T follicular helper cell (primary cell): ENCODE measurements at places on chromosomes 2 and 18.

DNA sequence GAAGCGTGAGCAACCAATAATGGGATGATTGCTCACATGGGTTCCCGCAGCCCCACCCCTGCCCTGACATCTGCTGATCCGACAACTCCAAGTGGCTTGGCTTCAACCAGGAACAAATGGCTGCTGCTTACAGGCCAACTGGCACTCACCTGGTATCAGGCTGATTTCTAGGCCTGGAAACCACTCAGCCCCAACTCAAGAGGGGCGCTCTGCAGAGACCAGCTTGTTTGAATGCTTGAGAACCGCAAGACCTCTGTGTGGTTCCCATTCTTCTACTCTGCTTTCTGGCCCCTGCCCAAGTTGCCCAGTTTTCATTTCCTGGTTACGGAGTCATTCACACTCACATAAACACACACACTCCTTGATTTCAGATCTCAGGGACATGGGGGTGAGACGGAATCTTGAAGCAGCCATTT, 52.0 kb downstream of the TNP1 start:
- no peak for DNase-seq

GRCh38 chr2:142841788-142842187, 35.7 kb upstream of the KYNU start:
- no peak for DNase-seq

DNA sequence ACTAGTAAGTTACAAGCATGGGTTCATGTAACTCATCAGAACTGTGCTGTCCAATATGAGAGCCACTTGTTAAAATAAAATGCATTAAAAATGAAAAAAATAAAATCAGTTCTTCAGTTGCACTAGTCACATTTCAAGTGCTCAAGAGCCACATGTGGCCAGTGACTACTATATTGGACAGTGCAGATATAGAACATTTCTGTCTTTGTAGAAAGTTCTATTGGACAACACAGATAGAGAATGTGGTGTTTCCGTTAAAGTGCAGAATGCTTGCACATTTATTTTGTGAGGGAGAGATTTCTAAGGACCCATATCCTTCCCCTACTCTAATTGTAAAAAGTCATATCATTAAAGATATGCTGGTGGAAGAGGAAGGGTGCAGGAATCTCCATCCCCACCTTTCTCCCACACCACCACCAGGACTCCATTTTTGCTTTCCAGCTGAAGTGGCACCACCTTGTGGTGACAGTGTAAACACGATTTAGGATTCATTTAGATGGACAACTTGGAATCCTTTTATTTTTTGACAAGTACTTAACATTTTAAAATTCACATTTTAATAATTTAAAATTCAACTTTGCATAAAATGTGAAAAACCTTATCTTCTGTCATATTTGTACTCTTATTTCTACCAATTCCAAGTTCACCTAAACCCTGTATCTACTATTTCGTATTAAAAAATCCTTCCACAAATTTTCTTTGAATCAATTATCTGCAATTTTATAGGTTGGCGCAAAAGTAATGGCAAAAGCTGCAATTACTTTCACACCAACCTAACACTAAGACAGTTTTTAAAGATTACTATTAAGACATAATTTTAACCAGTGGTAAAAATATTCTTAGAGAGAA, 9.4 kb upstream of the CD302 start:
- DNase-seq: no peak

- no peak for DNase-seq
These were observed 563.9 kb downstream of the TMX3 start for GRCh38 chr18:68150961-68151360.

GRCh38 chr2:55837073-55837472, 86.5 kb downstream of the EFEMP1 start:
- DNase-seq: no peak

- no peak for DNase-seq
These were observed 435 bp downstream of the ADCY3 start for GRCh38 chr2:24919506-24920097.

DNA sequence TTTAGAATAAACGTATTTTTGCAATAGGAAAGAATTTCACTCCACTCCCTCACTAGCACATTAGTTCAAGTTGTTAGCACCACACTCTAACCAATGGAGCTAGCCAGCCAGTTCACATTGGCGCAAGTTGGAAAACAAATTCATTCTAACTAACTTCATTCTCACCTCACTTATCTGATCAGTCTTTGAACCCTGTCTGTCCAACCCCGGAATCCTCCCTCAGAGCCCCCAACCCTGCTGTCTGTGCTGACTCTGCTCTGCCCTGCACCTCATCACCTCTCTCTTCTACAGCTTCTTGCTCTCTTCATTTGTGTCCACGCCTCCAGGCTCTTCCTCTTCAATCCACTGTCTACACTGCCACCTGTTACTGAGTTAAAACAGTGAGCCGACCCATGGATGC, 356.5 kb downstream of the IRS1 start:
- no peak for DNase-seq

DNA sequence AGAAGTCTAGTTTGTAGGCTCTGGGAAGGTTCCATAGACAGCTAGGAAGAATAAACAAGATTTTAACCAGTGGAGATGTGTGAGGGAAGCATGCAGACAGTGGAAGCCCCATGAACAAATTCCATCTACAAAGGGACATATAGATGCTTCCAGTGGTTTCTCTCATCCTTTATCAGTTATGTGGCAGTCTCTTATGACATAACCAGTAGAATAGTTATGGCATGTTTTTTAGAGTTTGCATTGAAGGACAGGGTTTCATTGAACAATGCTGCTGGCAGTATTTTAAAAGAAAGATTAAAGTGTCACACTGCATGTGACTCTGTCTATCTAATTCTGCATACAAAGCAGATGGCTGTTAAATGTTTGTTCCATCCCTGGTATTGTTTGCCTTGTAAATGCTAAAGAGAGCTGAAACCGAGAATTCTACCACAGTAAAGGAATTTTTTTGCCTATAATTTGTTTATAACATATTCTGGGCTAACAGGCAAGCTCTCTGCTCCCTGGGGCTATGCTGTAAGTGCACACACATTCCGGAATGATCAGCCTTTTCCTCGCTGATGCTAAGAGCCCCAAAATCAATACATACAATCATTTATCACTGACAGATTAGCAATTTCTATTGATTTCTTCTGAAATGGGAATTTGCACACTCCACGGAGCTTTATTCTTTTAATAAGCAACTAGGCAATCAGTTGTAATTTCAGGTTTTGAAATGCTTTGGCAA, 76.8 kb upstream of the PELI1 start:
- DNase-seq: no peak

DNA sequence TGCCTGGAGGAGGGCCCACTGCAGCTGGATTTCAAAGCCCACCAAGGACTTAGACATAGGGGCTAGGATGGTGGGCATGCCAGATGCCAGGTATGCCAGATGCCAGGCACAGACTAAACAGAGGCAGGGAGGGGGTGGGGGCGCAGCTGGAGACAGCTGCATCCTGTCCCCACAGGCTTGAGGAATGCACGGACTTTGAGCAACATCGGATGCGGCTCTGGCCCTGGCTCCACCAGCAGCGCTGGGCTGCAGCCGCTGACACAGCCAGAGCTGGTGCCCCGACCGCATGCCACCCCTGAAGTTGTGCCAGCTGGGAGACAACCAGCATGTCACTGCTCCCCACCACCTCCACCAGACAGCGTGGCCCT, 39.5 kb downstream of the AQP12A start:
- DNase-seq: no peak

- no peak for DNase-seq
These were observed 335.3 kb upstream of the SMIM21 start for GRCh38 chr18:75762758-75763157.

DNA sequence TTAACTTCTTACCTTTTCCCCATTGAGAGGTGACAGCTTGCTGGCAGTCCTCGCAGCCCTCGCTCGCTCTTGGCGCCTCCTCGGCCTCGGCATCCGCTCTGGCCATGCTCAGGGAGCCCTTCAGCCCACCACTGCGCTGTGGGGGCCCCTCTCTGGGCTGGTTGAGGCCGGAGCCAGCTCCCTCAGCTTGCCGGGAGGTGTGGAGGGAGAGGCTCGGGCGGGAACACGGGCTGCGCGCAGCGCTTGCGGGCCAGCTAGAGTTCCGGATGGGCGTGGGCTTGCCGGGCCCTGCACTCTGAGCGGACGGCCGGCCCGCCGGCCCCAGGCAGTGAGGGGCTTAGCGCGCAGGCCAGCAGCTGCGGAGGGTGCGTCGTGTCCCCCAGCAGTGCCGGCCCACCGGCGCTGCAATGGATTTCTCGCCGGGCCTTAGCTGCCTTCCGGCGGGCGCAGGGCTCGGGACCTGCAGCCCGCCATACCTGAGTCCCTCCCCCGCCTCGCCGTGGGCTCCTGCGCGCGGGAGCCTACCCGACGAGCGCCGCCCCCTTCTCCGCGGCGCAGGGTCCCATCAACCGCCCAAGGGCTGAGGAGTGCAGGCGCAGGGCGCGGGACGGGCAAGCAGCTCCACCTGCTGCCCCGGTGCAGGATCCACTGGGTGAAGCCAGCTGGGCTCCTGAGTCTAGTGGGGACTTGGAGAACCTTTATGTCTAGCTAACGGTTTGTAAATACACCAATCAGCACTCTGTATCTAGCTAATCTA, 335.0 kb downstream of the CBLN2 start:
- DNase-seq: no peak
